ENCODE measurements at places on chromosomes 1 and 21. TPM values are rescaled to one million over a fixed set of nuclear protein-coding genes. Genes with fewer than 3 reads are reported as not detected.

DNA sequence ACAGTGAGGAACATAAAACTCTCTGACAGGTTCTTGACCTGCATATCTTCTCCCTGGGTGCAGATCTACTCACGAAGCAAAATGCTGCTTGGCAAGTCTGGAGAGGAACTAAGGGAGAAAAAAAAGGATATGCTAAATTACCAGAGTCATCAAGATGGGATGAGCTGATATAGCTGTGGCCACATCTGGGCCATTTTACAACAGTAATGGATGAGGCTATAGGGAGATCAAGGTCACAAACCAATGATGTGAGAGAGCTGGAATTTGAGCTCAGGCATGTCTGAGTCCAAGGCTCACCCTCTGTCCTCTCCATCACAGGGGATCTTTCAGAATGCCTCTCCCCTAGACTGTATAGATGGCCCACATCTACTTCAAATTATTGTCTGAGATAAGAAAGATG lies 26.2 kb downstream of the ZMYND12 start:
- no peak for DNase-seq

GRCh38 chr1:222454782-222455181 lies 93.1 kb downstream of the HHIPL2 start:
- no peak for DNase-seq

The ANKRD13C gene
- total RNA-seq: 24.6 TPM

The SYCP1 gene
- not detected for total RNA-seq

The NLRP3 gene
- 0.16 TPM for total RNA-seq

The NR1I3 gene
- total RNA-seq: not detected

The RGS13 gene
- total RNA-seq: not detected

The TAS1R1 gene
- not detected for total RNA-seq
